ENCODE measurements at places on chromosomes 16 and 17.

- DNase-seq: no peak
Measured at GRCh38 chr16:50742576-50743200, 802 bp downstream of the CYLD start.

DNA sequence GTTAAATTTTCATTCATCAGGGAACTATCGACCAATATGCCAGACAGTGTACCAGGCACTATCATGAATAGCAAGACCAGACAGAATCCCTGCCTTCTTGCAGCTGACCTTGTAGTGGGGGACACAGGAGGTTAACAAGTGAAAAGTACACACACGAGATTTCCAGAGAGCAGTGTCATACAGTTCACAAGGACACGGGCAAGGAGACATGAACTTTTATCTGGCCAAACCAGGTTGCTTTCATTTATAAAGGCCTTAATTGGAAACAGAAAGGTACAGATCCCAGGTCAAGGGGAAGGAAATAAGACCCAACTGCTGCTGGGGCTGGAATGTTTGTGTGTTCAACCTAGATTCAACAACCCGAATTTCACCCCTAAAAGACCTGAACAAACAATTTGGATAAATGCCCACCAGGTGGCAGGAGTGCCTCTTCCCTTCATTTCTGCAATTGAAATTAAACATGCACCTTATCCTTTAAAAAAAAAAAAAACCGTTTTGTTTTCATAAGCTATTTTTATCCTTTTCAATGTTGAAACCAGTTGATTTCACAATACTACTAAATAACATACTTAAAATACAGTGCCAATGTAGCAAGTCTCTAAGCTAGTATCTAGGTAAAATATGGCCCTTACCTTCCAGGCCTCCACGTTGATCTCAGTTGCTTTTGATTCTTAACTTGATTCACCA, 65.9 kb downstream of the EMP2 start:
- peak; percentile 36 for DNase-seq

DNA sequence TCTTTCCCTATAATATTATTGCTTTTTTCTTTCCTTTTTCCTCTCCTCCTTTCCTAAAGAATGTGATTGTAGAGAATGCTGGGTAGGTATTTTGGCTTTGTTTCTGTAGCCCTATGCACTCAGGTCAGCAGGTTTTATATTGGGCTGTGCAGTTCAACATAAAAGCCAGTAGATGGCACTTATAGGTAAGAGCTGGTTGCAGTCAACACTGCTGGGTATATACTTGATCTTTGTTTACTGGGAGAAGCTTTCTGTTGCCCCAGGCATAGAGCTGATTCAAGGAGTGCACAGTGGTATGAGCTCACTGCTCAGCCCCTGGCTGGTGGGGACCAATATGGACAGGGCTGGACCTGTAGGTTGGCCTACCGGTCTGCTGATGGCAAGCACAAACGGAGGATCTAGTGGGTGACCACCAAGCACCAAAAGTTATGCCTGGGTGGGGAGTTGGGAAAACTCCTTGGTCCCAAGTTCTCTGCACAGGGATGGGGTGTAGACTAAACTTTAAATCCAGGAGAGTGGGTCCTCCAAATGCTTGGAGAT, 378.9 kb downstream of the PMP22 start:
- DNase-seq: no peak

GRCh38 chr16:3541527-3542155, 35.6 kb downstream of the NLRC3 start:
- DNase-seq: no peak

DNA sequence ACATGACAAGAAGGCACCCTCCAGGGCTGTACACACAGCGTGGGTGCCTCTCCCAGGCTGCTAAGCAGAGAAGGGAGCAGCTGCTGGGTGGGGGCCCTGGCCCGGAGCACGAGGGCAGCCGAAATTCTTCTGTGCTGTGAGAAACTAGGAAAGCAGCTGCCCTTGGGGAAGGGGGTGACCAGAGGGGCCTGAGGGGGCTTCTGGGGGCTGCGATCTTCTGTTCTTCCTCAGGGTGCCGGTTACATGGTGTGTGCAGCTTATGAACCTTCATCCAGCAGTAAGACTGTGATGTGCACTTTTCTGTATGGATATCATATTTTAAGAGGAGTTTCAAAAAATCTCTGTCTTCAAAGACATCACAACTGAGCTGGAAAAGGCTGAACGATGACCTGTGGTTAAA, 43.2 kb upstream of the METRNL start:
- no peak for DNase-seq

- DNase-seq: no peak
Measured at GRCh38 chr17:14779241-14779640, 478.4 kb downstream of the HS3ST3B1 start.

DNA sequence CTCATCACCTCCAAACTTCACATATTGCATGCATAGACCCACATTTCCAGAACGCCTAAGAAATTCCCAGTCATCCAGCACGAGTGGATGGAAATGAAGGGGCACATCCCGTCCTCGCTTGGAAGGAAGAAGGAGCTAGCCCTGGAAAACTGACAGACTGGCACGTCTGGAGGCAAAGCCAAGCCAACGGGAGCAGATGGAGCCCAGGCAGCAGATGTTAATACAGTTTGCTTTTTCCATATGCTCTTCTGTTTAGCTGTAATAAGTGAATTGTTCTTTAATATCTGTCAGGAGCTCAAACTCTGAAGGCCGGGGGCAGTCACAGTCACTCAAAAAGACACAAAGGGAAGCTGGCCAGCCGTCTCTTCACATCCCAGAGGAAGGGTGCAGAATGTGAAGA, 187.7 kb downstream of the XYLT1 start:
- DNase-seq: no peak

DNA sequence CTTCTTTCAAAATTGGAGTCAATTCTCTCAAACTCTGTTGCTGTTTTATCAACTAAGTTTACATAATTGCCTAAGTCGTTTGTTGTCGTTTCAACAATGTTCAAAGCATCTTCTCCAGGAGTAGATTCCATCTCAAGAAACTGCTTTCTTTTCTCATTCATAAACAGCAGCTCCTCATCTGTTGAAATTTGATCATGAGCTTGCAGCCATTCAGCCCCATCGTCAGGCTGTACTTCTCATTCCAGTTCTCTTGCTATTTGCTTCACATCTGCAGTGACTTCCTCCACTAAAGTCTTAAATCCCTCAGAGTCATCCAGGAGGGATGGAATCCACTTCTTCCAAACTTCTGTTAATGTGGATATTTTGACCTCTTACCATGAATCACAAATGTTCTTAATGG, 230.6 kb downstream of the IRF8 start:
- DNase-seq: no peak

DNA sequence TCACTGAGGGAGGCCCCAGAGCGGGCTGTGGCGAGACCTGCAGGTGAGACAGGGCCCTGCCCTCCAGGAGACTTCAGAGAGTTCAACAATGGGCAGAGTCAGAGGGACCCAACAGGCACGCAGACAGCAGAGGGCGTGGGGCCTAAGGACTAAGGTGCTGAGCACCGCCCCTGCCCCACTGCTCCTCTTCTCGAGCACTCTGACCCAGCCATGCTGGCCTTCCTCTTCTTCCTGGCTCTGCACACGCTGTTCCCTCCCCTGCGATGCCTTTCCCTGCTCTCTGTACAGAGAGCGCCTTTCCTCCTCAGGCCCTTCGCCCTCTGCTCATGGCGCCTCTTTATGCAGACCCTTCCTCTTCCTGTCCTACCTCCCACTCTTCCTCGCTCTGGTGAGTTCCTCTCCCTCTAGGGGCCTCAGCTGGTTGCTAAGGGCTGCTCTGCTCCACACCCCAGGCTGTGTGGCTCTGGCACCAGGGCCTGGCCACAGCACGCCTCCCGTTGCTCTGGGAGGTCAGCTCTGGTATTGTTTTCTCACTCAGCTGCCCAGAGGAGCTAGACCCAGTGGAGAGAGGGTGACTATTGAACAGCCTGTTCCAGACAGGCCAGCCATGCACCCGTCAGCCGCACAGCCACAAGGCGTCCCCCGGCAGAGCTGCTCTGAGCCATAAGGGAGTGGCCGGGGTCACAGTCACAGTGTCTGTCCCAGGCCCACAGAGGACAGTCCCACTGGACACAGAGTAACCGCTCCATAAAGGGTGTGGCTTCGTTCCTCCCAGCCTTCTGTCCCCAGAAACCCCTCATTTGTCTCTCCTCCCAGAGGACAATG, 13.6 kb upstream of the RASD1 start:
- DNase-seq: no peak

- no peak for DNase-seq
Measured at GRCh38 chr17:17109256-17109655, 67.0 kb downstream of the MPRIP start.

- no peak for DNase-seq
Measured at GRCh38 chr16:50099957-50100648, 34.3 kb downstream of the HEATR3 start.

- DNase-seq: no peak
Measured at GRCh38 chr17:79034931-79035485, 11.0 kb downstream of the C1QTNF1 start.

DNA sequence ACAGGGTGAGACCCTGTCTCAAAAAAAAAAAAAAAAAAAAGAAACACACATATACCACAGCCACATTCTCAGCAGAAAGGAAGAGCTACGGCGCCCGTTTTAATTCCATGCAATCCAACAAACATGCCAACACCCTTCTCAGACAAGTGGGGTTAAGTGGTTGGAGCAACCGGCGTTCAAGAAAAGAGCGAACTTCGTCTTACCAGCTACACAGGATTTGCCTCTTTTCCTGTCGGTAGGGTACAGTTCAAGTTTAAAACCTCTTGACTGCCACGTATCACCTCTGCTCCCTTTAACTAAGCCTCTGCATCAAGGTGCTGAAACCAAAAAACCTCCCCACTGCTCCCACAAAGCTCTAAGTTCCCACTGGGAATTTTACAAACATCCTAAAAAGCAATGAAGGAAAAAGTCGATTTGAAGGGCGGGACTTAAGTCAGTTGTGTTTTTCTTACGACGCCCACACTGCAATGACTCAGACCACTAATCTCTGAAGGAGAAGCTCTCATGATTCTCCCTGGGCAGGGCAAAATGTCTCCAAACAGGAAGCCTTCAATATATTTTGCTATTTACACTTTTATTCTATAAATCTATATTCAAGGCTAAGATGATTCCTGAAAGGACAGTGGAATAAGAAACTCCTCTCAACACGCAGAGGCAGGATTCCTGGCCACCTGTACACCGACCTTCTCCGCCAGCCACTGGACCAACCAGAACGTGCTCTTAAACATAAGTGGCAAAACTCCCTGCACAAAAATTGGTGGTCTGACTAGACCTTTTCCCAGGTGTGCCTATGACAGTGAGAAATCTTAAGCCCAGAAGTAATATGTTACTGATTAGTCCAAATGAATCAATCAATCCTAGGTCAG, 18.8 kb downstream of the SRP68 start:
- no peak for DNase-seq

- DNase-seq: no peak
Measured at GRCh38 chr17:14471052-14471451, 170.2 kb downstream of the HS3ST3B1 start.

DNA sequence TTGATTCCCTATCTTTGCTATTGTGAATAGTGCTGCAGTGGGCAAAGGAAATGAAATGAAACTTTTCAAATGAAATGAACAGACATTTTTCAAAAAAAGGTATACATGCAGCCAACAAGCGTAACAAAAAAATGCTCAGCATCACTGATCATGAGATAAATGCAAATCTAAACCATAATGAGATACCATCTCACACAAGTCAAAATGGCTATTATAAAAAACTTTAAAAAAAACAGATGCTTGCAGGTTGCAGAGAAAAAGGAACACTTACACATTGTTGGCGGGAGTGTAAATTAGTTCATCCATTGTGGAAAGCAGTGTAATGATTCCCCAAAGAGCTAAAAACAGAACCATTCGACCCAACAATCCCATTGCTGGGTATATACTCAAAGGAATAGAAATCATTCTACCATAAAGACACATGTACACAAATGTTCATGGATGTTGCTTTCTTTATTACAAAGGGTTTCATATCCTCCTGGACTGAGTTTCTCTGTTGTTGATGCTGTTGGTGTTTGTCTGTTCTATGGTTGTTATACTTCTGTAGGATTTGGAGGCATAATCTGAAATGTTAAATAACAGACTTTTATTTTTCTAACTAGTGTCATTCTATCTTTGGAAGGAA, 99.3 kb upstream of the SOX9 start:
- DNase-seq: no peak

- DNase-seq: no peak
Measured at GRCh38 chr17:47884905-47885730, 10.9 kb upstream of the SP2 start.

GRCh38 chr17:40322358-40323315, 13.7 kb downstream of the RARA start:
- DNase-seq: peak; percentile 97

- DNase-seq: no peak
Measured at GRCh38 chr17:49148171-49148570, 15.6 kb downstream of the B4GALNT2 start.

- DNase-seq: no peak
Measured at GRCh38 chr16:75062135-75062975, 54.2 kb downstream of the LDHD start.

DNA sequence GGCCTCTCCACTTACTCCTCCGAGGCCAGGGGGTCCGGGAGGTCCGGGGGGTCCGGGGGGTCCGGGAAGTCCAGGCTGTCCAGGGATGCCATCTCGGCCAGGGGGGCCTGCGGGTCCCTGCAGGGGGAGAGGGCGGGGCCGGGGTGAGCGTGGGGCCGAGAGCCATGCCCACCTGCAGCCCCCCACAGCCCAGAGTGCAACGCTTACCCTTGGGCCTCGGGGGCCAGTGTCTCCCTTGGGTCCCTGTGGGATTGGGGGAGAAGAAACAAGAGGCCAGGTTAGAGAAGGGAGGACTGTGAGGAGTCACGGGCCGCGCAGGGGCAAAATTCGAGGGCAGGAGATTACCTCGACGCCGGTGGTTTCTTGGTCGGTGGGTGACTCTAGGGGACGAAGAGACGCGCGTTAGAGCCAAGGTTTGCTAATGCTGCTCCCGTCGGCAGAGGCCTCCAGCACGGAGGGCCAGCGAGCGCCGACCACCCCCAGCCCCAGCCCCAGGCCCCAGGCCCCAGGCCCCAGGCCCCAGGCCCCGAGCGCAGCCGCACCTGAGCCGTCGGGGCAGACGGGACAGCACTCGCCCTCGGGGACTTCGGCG, 2.1 kb downstream of the COL1A1 start:
- no peak for DNase-seq

DNA sequence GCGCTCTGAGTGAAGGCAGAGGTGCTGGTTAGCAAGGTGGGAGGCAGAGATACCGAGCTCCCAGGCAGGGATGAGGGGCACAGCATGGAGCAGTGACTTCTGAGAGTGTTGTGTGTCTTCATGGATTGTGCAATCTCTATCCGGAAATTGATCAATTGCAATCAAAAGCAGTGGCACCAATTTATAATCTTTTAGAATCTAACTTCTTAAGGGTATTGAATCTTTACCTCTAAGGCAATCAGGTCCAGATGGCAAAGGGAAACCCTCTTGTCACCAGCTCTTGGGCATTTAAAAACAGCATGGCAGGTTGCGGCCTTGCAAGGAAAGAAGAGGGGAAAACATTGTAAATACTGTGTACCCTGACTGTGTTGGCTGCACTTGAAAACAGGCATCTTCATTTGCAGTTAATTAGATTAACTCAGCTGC, 58.0 kb upstream of the MRTFB start:
- DNase-seq: no peak

DNA sequence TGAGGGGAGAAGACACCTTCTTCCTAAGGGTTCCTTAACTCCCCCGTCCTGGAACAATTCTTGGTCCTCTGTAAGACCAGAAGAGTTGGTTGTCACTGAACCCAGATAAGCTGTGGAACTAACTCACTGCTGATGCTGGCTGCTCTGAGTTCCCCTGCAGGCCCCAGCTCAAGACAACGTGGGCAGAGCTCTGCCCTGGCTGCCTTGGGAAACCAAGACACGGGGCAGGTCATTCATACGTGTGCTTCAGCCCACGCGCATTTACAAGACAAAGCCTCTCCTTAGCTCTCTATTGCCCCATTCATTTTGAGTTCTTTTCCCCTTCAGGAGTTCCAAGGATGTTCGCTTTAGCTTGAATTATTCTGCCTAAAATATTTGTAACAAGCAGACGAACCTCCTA, 3.4 kb upstream of the NAT9 start:
- peak; percentile 60 for DNase-seq
